ENCODE measurements at places on chromosomes 11 and 22.

GRCh38 chr22:25452116-25452700, 112.3 kb upstream of the GRK3 start:
- peak; percentile 39 for DNase-seq

DNA sequence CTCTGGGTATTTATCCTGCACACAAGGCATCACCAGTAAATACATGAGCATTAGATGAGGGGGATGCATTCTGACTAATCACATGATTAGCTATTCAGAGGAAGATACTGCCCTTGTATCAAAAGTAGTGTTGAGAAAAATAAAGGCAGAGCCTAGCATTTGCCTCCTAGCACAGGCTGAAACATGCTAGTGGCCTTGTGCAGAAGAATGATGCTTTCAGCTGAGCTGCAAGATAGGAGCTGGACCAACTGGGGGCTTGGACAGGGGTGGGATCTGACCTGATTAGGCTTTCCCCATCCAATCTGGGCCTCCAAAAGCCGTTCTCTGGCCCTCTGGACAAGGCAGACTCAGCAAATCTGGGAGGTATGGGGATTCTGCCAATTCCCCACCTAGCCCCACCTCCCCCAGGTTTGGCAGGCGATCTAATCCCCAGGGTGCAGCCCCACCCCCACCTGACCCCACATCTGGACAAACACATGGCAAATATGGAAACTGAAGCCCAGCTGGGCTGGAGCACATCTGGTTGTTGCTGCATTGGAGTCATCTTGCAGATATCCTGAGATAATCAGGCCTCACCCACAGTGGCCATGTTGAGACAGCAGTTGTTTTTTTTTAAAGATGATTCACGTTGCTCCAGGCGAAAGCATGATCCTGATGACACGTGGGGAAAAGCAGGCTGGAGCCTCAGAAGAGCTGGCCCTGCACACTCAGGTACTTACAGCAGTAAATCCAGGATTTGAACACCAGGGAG, 4.4 kb upstream of the MISFA start:
- no peak for DNase-seq

DNA sequence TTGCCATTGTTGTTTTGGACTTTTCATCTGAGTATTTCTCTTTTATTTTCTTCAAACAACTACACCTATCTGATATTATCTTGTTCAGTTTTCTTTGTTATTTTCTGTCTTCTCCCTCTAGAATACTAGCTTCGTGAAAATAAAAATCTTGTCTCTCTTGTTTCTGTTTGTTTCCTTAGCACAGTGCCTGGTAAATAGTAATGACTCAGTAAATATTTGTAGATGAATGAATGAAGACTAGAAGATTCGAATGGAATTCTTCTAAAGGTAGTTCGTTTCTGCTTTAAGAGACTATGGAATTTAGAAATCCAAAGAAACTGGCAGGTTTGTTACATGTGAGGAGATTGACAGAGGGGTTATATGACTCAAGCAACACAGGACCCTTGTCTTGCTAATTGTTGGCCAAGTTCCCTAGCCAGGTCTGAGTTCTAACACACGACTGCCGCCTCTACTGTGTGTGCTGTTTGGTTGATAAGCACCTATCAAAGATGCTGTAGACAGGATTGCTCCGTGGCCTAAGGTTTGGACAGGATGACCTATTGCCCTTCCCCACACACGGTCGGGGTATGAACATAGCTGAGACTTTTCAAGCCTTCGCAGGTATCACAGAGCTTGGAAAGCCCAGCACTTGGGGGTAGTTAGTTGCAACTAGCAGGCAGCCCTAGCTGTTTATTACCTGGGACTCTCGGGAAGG, 831 bp upstream of the TMEM135 start:
- DNase-seq, result no peak

GRCh38 chr11:117535201-117535849, 207.7 kb downstream of the CEP164 start:
- no peak for DNase-seq

- no peak for DNase-seq
Measured at GRCh38 chr11:898540-899190, 11.9 kb downstream of the CHID1 start.

GRCh38 chr22:43447380-43447779, 35.6 kb downstream of the MPPED1 start:
- no peak for DNase-seq

DNA sequence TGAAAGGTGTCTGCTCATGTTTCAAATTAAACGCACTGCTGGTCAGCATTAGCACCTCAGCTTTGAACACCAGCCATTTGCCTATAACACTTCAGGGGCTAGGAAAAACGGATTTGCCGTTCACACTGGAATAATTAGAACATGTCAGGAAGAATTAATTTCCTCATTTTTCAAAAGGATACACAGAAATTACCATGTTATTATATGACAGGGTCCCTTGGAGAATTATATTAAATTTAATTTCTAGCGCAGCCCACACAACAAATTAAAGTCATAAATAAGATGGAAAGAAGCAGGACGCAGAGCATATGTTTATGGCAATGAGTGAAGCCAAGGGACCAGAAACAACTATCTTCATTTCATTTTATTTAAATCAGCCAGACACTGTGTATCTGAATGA, 83.8 kb upstream of the SOX6 start:
- DNase-seq, result no peak

- no peak for DNase-seq
Measured at GRCh38 chr11:129894278-129895125, 876 bp downstream of the NFRKB start.

DNA sequence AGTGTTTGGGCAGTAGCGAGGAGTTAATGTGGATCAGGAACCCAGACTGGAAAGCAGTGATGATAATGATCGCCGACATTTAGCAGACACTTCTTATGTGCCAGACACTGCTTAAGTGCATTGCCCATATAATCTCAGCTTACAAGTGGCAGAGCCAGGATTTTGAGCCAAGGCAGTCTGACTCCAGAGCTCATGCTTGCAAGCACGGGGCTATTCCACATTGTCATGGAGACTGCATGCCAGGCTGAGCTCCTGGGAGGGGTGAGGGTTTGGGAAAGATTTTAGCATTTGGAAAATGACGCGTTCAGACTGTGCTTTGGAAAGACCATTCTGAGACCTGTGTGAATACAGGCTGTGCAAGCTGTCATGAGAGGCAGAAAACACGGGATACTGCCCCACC, 302.7 kb downstream of the DDX10 start:
- no peak for DNase-seq

GRCh38 chr22:19117111-19117512, 5.1 kb downstream of the DGCR2 start:
- DNase-seq, result no peak

- no peak for DNase-seq
Measured at GRCh38 chr11:131463162-131463561, 92.7 kb downstream of the NTM start.

DNA sequence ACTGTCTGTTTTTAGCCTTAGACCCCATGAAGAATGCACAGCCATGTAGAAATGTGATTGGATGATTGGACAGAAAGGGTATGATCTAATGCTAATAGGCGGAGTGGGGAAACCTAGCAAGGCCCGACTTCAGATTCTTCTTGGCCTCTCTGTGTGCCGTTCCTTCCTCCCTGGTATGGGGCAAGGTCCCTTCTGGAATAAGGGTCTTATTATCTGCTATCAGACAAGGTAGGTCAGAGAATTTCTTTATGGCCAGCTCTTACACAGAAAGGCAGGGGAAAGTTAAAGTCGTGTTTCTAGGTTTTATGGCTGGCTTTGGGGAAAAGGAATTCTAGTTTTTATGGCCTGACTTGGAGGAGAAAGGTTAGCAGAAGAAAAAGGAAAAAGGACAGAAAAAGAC, 30.6 kb downstream of the DBX1 start:
- DNase-seq, result no peak

- DNase-seq, result no peak
Measured at GRCh38 chr11:8273287-8273686, 9.6 kb upstream of the LMO1 start.

DNA sequence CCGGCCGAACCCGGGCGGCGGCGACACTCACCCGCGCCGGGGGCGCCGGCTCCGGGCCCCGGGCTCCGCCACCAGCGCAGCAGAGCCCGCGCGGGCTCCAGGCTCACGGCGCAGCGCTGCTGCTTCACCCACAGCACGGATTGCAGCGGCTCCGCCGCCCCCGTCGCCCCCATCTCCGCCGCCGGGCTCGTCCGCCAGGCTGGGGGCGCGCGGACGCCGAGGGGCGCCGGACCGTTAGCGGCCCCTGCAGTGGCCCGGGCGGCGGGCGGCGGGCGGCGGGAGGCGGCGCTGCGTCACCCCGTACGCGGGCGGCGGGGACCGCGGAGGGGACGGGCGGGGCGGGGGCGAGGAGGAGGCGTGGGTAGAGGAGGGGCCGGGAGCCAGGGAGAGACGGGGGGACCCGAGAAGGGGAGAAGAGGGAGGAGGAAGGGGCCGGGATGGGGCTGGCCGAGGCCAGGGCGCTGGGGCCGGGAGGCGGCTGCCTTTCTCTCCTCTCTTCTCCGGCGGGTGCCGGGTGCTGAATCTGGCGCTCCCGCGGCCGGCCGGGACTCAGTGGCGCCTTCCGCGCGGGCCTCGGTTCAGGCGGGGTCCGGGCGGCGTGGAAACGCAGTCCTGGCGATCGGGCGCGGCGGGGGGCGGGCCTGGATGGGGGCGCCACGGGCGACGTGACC, at the start of gene CERK:
Gene CERK (minus strand): TSS at position 277 of the 671 bp plus-strand sequence. CDS start 104 bp downstream, at position 173.
- peak; percentile 61 for DNase-seq

DNA sequence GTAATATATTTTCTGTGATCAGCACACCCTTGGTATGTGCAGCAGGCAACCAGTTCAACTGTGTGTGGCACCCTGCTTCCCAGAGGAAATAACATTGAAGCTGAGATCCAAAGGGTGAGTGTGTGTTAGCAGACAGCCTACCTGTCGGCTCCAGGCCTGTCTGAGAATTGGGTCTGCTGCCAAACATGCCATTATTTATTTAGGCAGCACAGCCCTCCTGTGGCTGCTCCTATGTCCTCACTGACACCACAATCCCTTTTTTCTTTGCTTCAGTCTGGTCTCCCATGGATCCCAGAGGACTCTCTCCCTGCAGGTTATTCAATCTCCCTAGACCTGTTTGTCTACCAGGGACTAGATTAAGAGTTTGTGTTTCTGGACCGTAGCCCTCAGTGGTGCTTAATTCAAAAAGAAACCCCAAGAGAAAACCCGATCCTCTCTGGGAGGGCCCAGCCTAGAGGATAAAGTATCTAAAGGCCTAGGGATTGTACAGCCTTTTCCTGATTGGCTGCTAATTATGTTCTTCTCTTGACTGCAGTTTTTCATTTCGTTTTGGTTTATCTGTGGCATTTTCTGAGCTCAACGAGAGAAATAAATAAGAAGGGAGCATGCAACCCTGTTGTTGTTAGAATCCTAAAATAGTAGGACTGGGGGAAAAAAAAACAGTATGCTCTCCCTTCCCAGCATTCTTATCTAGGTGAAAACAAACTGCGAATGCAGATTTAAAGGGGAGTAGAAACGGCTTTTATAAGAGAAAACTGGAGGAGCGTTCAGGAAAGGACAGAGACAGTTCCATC, 24.1 kb downstream of the KCNE3 start:
- DNase-seq, result no peak

DNA sequence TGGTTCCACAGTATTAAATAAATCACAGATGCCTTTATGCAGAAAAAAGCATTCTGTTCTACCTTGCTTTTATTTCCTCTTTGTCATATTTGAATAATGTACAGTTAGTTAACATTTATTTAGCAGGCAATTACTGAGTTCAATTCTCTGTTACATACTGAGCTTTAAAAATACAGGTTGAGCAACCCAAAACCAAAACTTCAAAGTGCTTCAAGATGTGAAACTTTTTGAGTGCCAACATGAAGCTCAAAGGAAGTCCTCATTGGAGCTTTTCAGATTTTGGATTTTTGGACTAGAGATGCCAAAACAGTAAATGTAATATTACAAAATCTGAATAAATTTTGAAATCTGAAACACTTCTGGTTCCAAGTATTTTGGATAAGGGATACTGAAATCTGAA, 54.1 kb downstream of the PDHX start:
- no peak for DNase-seq

DNA sequence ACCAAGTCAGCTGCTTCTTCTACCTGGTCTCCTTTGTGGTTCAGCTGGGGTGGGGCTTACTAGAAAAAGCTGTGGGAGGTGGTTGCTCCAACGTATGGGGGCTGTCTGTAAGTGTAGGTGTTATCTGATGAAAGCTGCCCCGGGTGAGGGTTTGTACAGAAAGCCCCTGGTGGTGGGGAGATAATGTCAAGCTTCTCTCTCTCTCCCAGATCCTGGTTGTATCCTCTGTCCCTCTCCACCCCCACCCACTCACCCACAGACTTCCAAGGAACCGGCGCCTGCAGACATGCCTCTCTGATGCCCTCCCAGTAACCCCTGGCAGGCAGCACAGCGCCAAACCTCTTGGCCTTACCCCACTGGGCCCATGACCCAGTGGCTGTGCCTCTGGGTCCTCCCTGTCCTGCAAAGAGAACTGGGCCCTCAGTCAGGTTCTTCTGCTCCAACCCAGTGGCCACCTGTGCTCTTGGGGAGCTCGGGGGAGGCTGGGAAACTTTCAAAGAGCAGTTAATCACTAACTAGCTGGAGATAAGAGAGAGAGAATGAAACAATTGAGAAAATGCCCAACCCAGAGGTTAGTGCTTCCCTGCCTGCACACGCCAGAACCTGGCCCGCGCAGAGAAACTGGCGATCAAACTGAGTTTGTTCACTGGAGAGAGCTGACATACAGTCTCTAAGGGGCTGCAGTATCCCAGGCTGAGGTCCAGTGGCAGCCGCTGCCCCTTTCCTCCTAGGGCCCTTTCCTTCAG, 20.4 kb upstream of the EHF start:
- no peak for DNase-seq

- no peak for DNase-seq
Measured at GRCh38 chr11:76566811-76567210, 103.7 kb downstream of the LRRC32 start.

DNA sequence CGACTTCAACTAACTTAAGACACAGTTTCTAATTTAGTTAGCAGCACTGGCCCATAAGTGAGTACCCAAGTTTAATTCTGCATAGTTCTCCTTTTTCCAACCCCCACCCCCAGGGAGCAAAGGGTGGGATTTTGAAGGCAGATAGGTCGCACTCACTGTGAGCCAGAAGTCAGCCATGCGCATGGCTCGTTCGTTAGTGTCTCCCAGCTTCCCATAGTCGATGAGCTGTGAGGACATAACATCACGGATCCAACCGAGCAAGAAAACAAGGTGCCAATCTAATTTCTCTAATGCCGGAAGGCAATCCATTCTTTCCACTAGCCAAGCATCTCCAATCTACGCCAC, 577 bp downstream of the MRPL17 start:
- no peak for DNase-seq

GRCh38 chr11:12473381-12473780, 96.0 kb downstream of the PARVA start:
- no peak for DNase-seq

DNA sequence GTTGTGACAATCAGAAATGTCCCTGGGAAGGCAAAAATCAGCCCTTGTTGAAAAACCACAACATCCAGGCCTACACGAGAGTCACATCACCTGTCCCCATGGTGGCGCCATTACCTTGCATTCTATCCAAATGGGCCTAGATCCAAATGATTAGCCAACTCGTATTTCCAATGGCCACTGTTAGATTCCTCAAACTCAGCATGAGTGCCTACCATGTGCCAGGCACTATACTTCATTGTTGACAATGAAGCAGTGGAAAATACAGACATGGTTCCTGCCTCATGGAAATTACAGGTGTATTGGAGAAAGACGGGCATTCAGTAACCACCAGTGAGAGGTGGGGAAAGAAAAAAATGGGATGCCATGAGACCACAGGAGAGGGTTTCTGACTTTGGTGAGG, 29.8 kb upstream of the CREB3L1 start:
- no peak for DNase-seq

- no peak for DNase-seq
Measured at GRCh38 chr11:67344264-67344663, 9.1 kb downstream of the POLD4 start.

GRCh38 chr11:1401656-1402221, 12.0 kb downstream of the BRSK2 start:
- DNase-seq, result peak; percentile 28

Data from skin of body (tissue), 3 donors.